ENCODE measurements at places on chromosomes 12 and 14. TPM values are rescaled to one million over a fixed set of nuclear protein-coding genes. Genes with fewer than 3 reads are reported as not detected.

The TEX52 gene
- total RNA-seq, result not detected

The SERPINA5 gene
- total RNA-seq, result 2.9 TPM

The A2ML1 gene
- total RNA-seq, result not detected

The MUCL1 gene
- total RNA-seq, result not detected

DNA sequence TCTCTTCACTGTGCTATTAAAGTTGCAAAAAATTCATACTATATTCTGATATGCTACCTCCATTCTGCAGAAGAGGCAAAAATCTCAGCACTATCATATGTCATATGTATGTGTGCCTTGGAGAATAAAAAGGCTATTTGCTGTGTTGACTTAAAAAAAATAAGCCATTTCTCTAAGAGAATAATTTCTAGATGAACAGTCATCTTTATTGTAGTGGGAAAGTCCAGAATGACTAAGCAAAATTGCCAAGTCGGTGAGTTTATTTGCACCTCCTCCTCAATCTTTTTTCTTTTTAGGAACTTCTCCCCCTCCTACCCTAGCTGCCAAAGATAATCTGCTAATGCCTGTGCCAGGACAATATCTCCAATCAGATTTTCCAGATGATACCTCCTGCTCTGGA is 353.8 kb upstream of the FAR2 start:
- no peak for DNase-seq
- no peak overlapping the region for H3K27ac ChIP-seq
- H3K36me3 ChIP-seq, result no peaks in the 10 kb centered on the region
- no peaks in the 10 kb centered on the region for H3K4me1 ChIP-seq
- H3K27me3 ChIP-seq, result no peaks in the 10 kb centered on the region

DNA sequence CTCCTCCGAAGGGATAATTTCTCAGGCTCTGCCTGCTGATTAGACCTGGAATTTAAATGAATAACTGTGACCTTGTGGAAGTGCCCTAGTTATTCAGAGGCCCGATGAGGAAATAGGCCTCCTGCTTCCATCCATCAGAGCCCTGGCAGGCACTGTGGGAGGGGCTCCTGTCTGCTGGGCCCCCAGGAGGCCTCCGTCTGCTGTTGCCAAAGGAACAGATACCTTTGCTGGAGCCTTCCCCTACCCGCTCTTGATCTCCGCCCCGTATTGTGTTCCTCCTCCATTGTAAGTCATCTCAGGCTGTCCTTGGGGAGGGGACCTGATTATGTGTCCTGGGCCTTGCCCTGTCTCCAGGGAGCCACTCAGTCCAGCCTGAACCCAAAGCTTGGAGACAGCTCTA is 112.3 kb downstream of the NRXN3 start:
- DNase-seq, result no peak
- no peak overlapping the region for H3K4me3 ChIP-seq
- H3K27ac ChIP-seq, result no peak overlapping the region
- H3K27me3 ChIP-seq, result no peaks in the 10 kb centered on the region

- no peaks in the 10 kb centered on the region for H3K4me1 ChIP-seq
- no peak for DNase-seq
- no peaks in the 10 kb centered on the region for H3K27me3 ChIP-seq
- H3K27ac ChIP-seq, result no peak overlapping the region
- H3K36me3 ChIP-seq, result no peaks in the 10 kb centered on the region
These were observed 21.6 kb upstream of the TESC start for GRCh38 chr12:117120787-117121186.

DNA sequence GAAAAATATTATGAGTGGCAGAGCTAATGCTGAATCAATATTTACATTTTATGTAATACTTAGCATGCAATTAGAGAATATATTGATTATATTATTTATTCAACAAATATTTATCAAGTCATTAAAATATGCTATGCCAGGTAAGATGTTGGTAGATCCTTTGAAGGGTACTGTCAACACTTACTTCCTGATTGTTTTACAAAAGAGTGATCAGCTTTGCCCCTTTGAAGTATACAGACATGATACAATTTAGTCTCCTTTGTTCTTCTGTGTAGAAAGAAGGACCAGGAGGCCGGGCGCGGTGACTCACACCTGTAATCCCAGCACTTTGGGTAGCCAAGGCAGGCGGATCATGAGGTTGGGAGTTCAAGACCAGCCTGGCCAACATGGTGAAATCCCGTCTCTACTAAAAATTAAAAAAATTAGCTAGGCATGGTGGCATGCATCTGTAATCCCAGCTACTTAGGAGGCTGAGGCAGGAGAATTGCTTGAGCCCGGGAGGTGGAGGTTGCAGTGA is 73.9 kb upstream of the IFNG-AS1 start:
- no peak overlapping the region for H3K27ac ChIP-seq
- no peak overlapping the region for H3K4me3 ChIP-seq
- H3K27me3 ChIP-seq, result no peaks in the 10 kb centered on the region
- no peak for DNase-seq
- no peaks in the 10 kb centered on the region for H3K4me1 ChIP-seq
- no peaks in the 10 kb centered on the region for H3K36me3 ChIP-seq

GRCh38 chr12:68267892-68268396 is 14.5 kb upstream of the IL22 start:
- H3K4me3 ChIP-seq, result no peak overlapping the region
- H3K36me3 ChIP-seq, result no peaks in the 10 kb centered on the region
- no peaks in the 10 kb centered on the region for H3K27me3 ChIP-seq
- no peak overlapping the region for H3K27ac ChIP-seq
- DNase-seq, result no peak

DNA sequence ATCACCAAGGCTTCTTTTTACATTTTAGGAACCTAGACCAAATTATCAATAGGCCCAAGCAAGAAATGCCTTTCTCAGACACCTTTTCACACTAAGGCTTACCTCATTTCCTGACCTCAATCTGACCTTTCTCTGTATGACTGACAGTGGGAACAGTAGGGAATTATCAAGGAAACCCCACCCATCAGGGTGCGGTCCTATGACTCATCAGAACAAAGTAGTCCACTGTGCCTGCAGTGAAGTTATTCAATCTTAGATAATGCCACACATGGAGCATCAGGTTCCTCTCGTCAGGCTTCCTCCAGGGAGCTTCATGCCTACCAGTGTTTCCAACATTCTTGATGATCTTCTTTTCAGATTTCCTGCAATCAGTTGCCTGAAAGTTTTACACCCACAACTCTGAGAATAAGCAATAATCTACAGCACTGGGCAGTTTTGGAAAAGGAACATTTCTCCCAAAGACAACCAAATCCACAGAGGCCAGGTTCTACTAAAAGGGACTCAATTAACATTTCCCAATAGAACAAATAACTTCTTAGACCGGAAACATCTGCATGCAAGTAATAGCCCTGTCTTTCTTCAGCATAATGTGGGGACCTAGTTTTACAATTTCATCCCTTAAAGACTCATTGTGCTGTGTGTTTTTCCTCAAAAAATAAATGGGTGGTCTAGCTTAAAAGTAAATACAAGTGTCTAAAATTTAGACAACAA is 35.9 kb upstream of the TMTC2 start:
- H3K27me3 ChIP-seq, result no peaks in the 10 kb centered on the region
- no peak overlapping the region for H3K27ac ChIP-seq
- no peaks in the 10 kb centered on the region for H3K36me3 ChIP-seq
- H3K4me3 ChIP-seq, result no peak overlapping the region
- H3K4me1 ChIP-seq, result no peaks in the 10 kb centered on the region
- peak; percentile 88 for DNase-seq

Data from colonic mucosa (tissue), 4 donors.